M059J (cell line): ENCODE measurements at places on chromosomes 6 and 20. TPM values are rescaled to one million over a fixed set of nuclear protein-coding genes. Genes with fewer than 3 reads are reported as not detected.

DNA sequence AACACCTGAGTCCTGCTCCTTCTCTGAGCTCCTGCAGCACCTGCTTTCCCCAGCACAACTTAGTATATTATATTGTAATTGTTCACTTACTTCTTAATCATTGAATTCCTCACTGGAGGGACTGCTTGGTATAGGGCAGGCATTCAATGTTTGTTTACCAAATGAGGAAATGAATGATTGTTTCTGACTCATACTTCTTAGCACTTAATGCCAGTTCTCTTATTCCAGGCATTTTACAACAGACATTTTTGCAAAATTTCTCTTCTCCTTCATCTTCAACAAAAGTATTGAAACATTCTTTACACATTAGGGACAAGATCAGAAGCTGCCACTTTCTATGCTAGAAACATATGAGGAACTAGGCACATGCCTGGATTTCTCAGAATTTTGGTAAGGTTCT lies 119.4 kb downstream of the TBX18 start:
- peak; percentile 79 for DNase-seq

GRCh38 chr6:106973018-106973835 lies 1.3 kb downstream of the CD24 start:
- DNase-seq: no peak

- peak; percentile 38 for DNase-seq
These were observed 20.2 kb upstream of the TTK start for GRCh38 chr6:79984261-79984660.

DNA sequence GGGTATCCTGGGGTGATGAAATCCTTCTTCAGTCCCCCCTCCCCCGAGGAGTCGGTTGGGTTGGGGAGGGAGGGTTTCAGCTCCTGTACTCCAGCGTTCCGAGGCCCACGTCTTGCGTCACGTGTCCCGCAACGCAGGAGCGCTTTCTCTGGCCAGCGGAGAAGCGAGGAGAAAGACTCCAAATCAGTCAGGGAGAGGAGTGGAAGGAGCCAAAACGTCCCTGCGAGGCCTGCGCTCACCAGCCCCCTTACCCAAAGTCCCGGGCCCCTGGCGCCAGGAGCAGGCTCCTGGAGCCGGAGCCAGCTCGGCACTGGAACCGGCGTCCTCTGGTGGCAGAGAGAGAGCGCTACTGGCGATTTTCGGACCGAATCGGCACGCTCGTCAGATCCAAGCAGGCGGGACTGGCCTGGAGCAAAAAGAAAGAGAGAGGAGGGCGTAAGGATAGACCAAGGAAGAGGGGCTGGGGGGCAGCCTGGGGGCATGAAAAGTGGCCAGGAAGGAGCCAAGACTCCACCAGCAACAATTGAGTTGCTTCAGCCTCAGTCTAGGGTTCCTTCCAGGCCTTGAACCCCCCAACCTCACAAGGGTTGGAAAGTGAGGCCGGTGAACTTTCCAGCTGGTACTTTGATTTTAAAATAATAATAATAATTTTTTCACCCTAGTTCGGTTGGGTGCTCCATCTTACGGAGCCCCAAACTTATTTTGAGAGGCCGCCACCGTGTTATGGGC lies at the start of gene GNAS:
Gene GNAS (plus strand): TSS at position 174 of the 729 bp plus-strand sequence.
- peak; percentile 61 for DNase-seq

GRCh38 chr6:41093729-41094128 lies 21.0 kb downstream of the NFYA start:
- no peak for DNase-seq

- no peak for DNase-seq
These were observed 34.5 kb upstream of the CDKN1A start for GRCh38 chr6:36643977-36644376.

- DNase-seq: no peak
These were observed 27.7 kb downstream of the MDGA1 start for GRCh38 chr6:37669887-37670437.

DNA sequence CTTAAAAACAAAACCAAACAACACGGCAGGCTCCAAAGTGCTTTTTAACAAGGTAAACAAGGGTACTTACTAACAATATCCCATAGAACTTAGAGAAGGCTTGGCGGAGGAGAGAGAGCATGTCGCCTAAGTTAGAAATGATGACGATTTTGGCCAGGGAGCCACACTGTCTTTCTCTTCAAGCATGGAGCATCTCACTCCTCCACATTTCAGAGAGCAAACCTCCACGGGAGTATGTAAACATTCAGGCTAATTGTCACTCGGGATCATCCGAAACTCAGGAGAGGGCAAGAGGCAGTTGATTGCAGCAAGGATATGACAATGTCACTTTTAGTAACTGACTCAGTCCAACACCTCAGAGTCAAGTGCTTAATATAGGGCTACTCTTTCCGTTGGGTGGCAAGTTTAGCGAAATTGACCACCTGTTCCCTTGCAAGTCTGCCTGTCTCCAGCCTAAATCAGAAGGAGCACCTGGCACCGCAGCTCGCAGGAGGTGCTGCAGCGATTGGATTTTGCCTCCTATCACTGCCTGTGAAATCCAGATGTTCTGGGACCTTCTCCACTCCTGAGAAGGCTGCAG lies 65.8 kb upstream of the RPS6KA2 start:
- no peak for DNase-seq

DNA sequence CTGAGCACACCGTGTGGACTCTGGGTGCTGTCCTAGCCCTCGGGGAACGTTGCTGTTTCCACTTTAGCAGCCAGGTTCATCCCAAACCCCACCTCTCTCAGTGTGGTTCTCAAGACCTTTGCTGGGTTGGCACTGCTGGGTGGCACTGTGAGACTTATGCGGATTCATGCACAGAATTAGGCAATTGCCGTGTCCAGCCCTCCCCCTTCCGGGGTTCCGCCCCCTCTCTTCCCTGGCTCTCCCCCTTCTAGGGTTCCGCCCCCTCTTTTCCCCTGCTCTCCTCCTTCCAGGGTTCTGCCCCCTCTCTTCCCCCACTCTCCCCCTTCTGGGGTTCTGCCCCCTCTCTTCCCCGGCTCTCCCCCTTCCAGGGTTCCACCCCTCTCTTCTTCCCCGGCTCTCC lies 39.8 kb upstream of the SLCO4A1 start:
- DNase-seq: peak; percentile 77

- no peak for DNase-seq
These were observed 384.5 kb upstream of the SULF2 start for GRCh38 chr20:48169650-48170225.

GRCh38 chr6:23826572-23826971 lies 299.4 kb upstream of the NRSN1 start:
- no peak for DNase-seq

- peak; percentile 66 for DNase-seq
These were observed 1093.5 kb upstream of the ADGRB3 start for GRCh38 chr6:67541586-67541985.

- peak; percentile 67 for DNase-seq
These were observed 642.6 kb downstream of the KIF16B start for GRCh38 chr20:15930311-15931305.

DNA sequence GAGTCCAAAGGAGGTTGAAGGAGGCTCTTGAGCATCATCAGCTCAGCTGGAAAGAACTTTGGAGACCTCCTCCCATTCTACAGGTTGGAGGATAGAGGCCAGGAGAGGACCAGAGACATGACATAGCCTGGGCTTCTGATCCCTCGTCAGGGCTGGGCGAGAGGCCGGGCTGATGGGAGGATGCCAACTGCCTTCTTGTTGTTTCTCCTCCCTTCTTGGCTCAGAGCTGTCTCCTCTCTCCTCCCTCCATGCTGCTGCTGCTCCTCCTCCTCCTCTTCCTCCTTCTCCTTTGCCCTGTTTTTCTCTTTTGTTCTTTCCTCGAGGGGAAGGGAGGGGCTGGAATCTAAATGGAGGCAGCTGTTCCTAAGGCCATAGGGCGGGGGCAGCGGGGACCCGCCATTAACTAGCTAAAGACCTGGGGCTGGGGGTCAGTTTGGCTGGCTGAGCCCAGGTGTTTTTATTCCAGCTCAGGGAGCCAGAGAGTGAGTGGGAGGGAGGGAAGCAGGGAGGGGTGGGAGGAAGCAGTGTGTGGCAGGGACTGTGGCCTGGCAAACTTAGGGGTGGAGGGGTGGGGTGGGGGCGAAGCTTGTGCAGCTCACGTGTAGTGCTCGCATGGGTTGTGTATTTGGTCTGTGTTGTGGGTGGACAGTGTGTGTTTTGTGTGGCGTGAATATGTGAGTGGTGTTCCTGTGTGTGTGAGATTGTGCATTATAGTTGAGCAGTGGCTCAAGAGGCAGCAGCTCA lies 84.8 kb downstream of the CD40 start:
- DNase-seq: no peak

- DNase-seq: peak; percentile 15
These were observed 879 bp upstream of the INSM1 start for GRCh38 chr20:20366876-20367574.

DNA sequence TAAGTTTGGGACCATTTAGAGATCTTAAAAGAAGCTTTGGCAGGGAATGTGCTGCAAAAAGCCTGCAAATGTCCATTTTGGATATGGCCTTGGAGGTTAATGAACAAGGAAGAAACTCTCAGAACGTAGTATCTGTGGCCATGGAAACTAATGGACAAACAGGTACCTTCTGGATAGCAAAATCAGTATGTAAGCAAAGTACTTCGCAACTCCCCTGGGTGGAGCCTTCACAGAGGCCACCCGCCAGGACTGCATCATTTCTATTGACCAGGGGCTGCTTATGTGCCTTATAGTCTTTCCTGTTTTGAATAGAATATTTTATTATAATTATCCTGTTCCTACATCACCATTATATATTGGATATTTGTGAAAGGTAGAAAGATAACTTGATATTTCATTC lies 510.8 kb upstream of the SYNCRIP start:
- no peak for DNase-seq

DNA sequence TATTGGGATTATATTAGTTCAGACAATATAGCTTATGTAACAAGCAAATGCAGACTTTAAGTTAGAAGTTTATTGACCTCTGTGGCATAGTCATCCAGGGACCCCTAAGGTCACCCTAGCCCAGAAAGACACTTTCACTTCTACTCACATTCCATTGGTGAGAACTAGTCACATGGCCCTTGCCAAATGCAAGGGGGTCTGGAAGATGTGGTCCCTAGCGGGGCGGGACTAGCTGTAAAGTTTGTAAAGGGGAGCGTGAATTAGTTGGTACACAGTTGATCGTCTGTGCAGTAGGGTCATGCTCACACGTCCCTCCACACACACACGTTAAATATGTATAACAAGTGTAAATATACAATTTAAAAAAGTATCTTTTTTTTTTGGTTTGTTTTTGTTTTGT lies 9.3 kb downstream of the HNF4A start:
- no peak for DNase-seq

DNA sequence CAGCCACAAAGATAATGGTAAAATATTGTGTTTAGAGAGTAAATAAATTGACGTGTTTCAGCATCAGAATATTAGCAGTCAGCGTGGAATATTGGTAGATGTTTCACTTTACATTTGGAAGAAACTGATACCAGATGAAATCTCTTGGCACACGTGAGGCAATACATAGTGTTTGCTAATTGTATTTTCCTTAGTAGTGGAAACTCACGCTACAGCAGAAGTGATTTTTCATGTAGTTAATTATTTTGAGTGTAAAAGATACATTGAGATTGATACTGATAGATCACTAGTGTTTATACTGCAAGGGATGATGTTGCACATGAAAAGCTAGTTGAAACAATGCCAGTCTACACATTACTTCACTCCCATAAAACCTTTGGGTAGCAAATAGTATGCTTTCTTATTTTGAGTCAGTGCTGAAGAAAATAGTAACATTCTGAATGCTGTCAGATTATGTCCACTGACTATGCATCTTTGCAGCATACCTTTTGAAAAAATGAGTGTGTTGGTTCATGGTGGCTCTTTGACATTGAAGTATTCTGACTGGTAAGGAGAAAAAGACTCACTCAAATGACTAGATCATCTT lies 59.3 kb downstream of the CD2AP start:
- DNase-seq: no peak

DNA sequence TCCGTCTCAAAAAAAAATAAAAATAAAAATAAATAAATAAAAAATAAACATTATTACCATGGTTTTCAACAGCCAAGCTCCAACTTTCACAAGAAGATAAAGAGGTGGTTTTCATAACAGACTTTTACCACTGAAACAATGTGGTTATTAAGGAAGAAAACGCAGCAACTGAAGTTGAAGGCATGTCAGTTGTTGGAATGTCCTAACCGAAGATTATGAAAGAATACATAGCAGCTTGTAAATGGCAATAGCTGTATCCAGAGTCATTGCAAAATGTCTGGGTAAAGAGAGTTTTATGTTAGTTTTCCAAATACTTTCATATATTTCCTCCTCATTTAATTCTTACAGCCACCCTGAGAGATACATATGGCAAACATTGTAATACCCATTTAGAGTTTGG lies 161.6 kb upstream of the MARCKS start:
- peak; percentile 18 for DNase-seq

- DNase-seq: no peak
These were observed 3.1 kb downstream of the DHX35 start for GRCh38 chr20:38965264-38965663.

DNA sequence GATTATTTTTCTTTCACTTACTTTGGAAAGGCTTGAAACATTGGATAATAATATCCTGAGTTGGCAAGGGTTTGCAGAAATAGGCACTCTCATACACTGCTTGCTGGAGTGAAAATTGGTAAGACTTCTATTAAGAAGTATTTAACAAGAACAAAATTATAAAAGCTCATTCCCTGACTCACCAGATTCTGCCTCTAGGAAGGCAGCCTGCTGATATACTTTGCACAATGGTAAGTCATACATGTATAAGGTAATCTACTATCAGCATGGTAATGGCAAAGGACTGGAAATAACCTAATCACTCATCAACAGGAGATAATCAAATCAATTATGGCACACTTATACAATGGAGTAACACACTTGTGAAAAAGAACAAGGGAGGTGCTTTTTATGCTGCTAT lies 85.8 kb downstream of the PLCG1 start:
- no peak for DNase-seq

Gene KIFC1
- total RNA-seq: 130 and 159 TPM in 2 replicates

Gene SLC35D3
- not detected in 2 replicates for total RNA-seq

Gene SYTL3
- total RNA-seq: 3.3 and 7.7 TPM in 2 replicates

Gene GPR6
- total RNA-seq: not detected in 2 replicates

Gene GRM1
- total RNA-seq: 0.02 TPM in 2 replicates

Gene C20orf173
- not detected in 2 replicates for total RNA-seq

Gene OXT
- total RNA-seq: not detected in 2 replicates

Gene FAM209B
- not detected in 2 replicates for total RNA-seq

Gene AVP
- not detected in 2 replicates for total RNA-seq
